CD4-positive, alpha-beta T cell treated with Interleukin-17A for 1 hour (primary cell): ENCODE measurements at places on chromosomes 12 and 14.

DNA sequence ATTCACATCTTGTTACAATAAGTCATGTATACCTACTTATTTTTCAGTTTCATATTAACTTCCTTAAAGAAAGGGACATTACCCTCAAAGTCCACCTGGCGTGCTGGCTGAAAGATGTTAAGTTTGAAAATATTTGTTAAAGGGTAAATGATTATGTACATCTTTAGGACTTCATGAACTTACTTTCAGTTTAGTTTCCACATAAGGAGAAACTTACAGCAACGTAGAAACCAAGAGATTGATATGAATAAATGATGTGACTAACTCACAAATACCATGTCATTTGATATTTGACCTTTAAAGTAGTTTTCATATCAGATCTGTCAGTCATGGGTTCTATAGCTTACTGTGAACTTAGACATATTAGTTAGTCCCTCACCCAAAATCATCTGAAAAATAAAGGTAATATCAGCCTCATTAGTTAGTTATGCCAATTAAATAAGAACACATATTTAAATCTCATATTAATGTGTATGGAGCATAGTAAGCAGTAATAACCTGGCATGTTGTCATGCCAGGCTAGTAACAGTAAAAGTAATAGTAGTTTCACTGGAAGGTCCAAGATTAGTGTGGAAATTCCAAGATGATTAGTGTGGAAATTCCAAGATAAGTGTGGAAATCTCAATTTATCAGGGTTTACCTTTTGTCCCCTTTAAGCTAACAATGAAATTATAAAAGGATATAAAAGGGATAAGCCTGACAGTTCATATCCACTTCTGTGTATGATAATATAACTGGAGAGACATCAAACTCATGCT lies 1.9 kb upstream of the CLEC2D start:
- DNase-seq = no peak

DNA sequence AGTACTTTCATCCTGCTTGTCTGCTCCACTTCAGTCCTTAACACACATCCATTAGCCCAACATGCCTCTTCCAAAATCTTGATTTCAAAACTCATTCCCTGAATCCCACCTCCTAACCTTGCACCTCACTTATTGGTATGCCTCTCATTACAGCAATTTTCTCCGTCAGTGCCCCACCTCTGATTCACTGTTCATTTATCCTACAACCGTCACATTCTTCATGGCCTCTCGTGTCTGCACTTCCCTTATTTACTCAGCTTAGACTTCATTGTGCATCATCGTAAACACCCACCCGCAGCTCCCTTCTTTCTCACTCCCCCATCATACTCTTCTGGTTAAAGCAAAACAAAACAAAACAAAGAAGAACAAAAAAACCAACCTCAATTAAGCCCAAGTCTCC lies 160.6 kb upstream of the HMGA2 start:
- no peak for DNase-seq

DNA sequence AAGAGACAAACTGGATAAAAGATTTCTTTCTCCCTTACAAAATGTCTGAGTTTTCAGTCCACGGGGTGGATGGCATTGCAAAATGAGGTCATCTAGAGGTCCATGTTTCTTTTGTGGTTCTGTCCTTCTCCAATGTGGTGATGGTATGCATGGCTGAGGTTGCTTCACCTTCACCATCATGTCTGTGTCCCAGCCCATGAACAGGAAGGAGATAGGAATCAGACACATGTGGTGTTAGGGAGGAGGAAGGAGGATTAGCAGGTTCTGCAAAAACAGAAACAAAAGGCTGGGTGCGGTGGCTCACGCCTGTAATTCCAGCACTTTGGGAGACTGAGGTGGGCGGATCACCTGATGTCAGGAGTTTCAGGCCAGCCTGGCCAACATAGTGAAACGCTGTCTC lies 11.0 kb upstream of the AEBP2 start:
- DNase-seq = no peak

DNA sequence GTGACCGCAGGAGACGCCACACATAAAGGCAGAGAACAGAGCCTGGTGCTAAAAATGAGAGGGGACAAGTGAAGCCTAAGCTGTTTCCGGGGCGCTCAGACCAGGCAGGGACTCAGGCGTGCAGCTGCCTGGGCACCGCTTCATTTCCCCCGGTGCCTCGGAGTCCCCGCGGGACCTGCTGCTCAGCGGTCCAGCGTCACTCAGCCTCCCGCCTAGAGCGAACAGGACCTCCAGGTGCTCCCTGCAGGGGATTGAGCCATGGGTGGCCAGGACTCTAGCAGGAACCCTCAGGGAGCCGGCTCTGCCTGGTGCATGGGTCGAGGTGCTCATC lies 31.0 kb downstream of the CCDC85C start:
- DNase-seq = no peak

DNA sequence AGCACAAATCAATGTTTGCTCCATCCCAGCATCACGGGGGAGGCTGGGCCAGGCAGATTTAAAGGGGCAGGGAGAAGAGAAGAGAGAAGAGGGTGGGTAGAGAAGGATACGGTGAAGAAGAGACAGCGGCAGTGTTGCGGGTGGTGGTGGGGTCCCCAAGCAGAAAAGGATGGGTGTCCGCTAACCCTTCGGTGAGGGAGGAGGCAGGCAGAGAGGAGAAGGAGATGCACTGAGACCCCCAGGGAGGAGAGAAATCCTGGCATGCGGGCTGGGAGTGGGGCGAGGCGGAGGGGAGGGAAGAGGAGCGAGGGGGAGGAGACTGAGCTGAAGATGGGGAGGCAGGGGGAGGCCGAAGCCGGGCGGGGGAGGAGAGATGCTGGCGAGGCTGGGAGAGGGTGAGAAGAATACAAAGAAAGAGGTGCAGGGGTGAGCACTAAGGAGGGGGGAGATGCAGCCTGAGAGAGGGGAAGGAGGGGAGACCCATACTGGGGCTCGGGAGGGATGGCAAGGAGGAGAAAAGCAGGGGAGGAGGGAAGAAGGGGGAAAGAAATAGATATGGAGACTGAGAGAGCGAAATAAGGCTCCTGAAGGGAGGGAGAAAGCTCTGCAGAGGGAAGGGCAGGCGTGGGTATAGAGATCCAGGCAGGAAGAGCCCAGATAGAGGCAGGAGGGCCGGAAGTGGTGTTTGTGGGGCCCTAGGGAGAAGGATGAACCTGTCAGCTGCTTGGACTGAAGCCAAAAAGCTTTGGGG lies at the start of gene JPH4:
Gene JPH4, minus strand, starts transcription at position 231 of the 751 bp plus-strand sequence. CDS start 1,337 bp downstream, outside the sequence.
- DNase-seq = no peak

- DNase-seq = no peak
Observed at GRCh38 chr14:24172871-24173281, 996 bp downstream of the REC8 start.

- DNase-seq = no peak
Observed at GRCh38 chr12:25977047-25977446, 18.6 kb downstream of the RASSF8 start.

- peak; percentile 58 for DNase-seq
Observed at GRCh38 chr12:12723681-12724420, 6.7 kb downstream of the CDKN1B start.

DNA sequence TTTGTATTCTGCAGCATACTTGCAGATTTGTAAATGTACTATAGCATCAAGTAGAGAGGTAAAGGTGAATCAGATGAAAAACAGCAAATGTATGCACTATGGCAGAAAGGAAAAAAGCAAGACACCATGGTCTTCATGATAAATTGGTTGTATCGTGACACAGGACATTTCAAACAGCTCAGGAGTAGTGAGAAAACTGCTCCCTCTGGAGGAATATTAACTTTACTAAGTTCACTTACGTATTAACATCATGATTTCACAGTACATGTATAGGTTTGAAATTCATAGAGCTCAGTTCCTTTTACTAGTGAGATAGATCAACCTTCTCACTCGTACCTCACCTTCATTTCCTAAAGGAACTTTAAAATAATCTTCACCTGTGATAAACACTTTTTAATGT lies 6.5 kb downstream of the MBIP start:
- DNase-seq = no peak

DNA sequence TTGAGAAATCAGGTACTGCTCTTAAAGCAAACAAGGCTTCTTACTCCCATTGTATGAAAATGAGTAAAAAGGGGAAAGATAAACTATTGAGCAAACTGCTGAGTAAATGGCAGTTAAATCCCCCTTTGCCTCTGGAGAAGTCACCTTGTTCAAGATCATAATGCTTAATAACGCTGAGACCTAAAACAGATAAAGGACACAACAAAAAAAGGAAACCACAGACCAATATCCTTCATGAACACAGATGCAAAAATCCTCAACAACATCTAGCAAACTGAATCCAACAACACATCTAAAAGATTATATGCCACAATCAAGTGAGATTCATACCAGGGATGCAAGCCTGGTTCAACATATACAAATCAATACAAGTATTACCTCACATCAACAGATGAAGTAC lies 109.0 kb upstream of the MDM1 start:
- no peak for DNase-seq

DNA sequence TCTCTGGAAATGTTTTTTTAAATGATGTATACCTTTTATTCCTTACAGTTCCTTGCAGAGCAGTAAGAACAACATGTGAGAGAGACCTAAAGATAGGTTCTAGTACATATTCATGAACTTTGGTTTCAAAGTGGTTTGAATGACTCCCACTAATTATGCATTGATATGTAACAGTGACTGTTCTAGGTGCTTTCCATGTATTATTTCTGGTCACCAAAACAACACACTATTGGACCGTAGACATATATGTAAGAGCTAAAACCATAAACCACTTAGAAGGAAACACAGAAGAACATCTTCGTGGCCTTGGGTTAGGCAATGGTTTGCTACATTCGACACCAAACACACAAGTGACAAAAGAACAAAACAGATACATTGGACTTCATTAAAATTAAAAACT lies 37.9 kb downstream of the SOX5 start:
- no peak for DNase-seq

DNA sequence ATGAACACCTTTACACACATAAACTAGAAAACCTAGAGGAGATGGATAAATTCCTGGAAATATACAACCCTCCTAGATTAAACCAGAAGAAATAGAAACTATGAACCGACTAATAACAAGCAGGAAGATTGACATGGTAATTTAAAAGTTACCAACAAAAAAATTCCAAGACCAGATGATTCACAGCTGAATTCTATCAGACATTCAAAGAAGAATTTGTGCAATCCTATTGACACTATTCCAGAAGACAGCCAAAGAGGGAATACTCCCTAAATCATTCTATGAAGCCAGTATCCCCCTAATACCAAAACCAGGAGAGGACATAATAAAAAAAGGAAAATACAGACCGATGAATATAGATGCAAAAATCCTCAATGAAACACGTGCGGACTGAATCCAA lies 102.6 kb upstream of the KRR1 start:
- no peak for DNase-seq

DNA sequence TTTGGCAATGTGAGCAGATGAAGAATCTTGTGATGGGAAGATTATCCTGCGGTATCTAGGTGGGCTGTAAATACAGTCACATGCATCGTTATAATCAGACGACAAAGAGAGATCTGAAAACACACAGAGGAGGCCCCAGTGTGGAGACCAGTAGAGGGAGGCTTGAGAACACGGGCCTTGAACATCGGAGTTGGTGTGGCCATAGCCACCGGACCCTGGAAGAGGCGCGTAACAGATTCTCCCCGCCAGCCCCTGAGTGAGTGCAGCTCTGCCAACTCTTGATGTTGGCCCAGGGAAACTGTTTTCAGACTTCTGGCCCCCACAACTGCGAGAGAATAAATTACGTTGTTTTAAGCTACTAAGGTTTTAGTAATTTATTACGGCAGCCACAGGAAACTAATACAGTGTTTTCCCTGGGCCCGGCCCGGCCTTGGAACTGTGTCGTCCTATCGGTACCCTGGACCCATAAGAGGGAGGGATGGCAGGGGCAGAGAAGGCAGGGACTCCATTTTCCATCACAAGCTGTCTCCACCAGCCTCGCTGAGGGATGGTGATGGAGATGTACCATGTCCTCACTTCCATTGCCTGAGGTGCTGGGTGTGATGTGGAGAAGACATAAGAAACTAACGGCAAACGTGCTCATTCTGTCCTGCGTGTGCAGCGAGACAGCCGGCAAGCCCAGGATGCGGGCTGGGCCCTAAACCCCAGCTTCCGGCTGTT lies 91.6 kb downstream of the NTF3 start:
- no peak for DNase-seq

DNA sequence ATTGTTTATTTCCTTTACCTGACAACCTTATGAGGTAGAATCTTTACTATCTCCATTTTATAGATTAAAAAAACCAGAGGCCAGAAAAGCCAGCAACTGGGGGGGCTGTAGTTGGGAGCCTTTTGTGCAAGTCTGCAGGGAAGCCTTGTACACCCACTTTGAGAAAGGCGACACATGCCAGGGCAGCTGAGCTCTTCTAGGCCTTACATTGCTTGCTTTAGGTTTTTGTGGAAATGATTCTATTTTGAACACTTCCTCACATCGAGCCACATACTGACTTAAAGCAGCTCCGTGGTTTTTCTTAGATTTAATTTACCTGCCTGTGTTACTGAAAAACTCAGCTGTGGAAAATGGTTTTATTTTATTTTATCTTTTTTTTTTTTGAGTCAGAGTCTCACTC lies 34.6 kb downstream of the EP400 start:
- DNase-seq = no peak

GRCh38 chr12:57418255-57418654 lies 12.6 kb downstream of the R3HDM2 start:
- no peak for DNase-seq

GRCh38 chr12:26345471-26346003 lies 150.2 kb downstream of the SSPN start:
- no peak for DNase-seq

DNA sequence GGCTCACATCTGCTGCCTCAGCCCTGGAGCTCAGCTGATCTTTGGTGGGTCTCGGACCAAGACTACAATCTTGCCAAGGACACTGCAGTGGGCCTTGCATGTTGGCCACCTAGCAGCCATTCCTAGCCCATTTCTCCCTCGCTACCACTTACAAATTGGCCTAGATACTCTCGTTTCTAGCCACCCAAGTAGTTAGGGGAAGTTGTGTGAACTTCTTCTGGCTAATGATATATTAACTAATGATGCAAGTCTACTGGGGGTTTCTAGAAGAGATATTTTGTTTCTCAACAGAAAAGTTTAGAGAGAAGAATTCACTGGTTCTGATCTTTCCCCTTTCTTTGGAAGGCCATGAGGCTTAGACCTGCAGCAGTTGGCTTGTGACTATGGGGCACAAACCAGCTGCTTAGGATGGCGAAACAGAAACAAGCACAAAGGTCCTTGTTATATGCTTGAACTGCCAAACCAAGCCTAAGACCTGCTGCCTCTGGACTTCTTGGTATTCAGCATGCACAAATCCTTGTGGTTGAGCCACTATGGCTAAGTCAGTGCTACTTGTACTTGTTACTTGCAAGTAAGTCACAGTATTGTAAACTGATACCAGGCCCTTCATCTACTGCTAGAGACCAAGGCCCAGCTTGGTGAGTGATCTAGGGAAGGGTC lies 30.5 kb upstream of the GPATCH2L start:
- no peak for DNase-seq

DNA sequence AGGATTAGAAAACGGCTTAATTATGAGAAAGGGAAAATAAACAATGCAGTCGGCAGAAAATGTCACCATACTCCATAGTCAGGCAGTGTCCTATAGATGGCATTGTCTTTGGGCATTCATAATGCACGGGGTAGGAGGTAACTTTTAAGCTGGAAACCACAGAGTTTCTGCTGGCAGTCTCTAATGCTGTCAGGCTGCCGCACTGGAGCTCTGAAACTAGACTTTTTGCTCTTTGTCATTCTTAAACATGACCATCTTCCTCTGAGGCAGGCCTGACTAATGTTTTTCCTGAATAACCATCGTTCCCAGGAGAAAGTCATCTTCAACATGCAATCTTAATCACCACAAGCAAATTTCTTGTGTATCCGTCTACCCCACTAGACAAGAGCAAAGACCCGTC lies 108.8 kb downstream of the ETNK1 start:
- no peak for DNase-seq
